ENCODE measurements at places on chromosomes 1 and 21.
A peak's percentile ranks its signal among the peaks of the same experiment; 100 is the strongest.

- DNase-seq = no peak
Observed at GRCh38 chr1:98839840-98840239, 164.8 kb downstream of the PLPPR5 start.

- DNase-seq = no peak
Observed at GRCh38 chr21:39951183-39952101, 84.2 kb downstream of the PCP4 start.

- DNase-seq = no peak
Observed at GRCh38 chr1:219587801-219588561, 24.9 kb downstream of the ZC3H11B start.

DNA sequence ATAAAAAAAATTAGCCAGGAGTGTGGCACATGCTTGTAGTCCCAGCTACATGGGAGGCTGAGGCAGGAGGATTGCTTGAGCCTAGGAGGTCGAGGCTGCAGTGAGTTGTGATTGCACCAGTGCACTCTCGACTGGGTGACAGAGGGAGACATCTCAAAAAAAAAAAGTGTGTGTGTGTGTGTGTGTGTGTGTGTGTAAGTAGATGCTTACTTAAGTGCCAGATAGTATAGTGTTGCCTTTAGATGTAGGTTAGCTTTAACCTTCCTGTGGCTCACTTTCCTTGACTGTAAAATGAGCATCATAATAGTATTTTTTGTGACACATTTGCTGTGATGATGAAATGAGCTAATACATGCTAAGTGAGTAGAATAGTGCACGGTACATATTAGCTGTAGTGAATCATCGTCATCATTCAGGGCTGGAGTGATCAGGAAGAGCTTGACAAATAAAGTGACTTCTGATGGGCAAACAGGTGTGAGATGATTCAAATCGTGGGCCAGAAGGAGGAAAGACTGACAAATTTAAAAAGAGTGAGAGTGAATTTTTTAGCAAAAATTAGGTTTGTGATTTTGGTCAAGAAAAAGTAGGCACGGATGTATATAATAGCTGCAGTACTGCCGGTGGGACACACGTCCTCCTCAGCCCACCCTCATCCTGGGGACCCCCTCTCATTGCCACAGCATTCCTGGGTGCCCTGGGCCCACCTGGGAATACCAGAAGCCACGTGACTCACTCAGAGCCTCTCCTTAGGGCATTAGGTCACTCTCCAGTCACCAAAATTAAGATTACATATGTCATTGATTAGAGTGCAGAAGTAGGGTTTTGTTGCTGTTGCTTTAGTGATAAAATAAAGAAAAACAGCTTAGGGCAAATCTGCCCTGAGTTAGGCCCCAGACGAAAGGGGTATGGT lies 33.9 kb downstream of the EIF2D start:
- DNase-seq = no peak

- DNase-seq = no peak
Observed at GRCh38 chr1:171805395-171806115, 24.1 kb downstream of the METTL13 start.

GRCh38 chr1:37325509-37326437 lies 148.6 kb upstream of the ZC3H12A start:
- no peak for DNase-seq

- DNase-seq = no peak
Observed at GRCh38 chr1:107804134-107804533, 160.8 kb downstream of the VAV3 start.

- DNase-seq = no peak
Observed at GRCh38 chr1:191687721-191688120, 470.5 kb upstream of the RGS18 start.

GRCh38 chr1:19582318-19582717 lies 61.8 kb upstream of the NBL1 start:
- DNase-seq = peak; percentile 81

DNA sequence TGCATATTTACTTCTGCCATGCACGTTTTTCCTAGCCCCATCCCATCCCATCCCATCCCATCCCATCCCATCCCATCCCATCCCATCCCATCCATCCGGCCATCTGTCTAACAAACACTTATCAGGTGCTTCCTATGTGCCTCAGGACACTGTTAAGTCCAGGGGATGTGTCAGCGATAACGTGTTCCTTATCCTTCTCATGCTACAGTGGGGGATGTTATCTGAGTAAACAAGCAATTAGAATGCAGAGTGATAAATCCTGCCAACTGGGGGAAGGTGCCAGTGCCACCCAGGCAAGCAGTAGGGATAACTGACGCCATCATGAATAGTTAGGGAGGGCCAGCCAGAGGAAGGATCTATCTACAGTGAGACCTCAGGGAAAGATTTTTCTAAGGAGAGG lies 304.2 kb downstream of the CAMTA1 start:
- DNase-seq = no peak

DNA sequence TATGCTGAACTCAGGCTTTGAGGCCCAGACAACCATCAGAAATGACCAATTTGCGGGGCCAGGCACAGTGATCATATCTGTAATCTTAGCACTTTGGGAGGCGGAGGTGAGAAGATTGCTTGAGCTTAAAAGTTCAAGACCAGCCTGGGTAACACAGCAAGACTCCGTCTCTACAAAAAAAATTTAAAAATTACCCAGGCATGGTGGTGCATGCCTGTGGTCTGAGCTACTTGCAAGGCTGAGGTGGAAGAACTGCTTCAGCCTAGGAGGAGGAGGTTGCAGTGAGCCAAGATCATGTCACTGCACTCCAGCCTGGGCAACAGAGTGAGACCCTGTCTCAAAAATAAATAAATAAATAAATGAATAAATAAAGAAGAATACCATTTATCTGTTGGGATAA lies 156.5 kb downstream of the EIF4G3 start:
- DNase-seq = no peak

GRCh38 chr1:85330711-85331290 lies 54.4 kb upstream of the BCL10 start:
- no peak for DNase-seq

DNA sequence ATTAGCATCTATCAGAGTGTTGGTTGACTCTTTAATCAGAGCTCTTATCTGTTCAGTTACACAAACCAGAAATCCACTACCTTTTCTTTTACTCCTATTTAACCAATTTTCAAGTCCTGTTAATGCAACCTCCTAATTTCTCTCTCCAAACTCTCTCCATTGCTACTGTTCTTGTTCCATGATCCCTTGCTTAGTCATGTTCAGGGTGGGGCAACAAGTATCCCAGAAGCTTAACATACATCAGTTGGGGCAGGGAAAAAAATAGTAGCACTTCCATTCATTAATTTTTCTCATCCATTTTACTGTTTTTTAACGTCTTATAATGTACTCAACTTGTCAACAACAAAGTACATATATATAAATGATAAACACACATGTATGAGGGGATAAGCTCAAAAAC lies 111.2 kb upstream of the LBR start:
- no peak for DNase-seq

DNA sequence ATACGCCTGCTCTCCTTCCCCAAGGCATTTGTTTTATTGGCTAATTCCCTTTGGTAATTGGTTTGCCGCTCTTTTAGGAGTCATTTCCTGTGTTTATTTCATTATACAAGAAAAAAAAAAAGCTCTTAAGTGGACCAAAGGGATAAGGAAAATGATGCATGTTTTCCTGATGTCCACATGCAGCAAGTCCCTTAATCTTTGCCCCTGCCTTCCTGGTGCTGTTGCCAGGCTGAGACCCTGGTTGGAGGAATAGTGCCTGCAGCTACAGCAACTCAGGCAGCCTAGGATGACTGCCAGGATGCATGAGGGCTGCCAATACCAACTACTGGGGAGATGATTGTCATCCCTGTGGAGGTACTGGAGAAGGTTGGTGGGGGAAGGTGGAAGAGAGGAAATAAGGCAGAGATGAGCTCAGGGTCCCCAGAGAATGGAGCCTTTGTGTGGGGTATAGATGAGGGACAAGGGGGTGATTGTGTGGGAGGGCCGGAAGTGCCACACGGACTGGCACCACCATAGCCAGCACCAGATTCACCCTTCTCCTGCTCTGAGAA lies 6.1 kb upstream of the GATAD2B start:
- no peak for DNase-seq

GRCh38 chr1:63877021-63877767 lies 103.4 kb downstream of the ROR1 start:
- DNase-seq = no peak

- no peak for DNase-seq
Observed at GRCh38 chr1:181817091-181817490, 244.4 kb downstream of the ZNF648 start.

DNA sequence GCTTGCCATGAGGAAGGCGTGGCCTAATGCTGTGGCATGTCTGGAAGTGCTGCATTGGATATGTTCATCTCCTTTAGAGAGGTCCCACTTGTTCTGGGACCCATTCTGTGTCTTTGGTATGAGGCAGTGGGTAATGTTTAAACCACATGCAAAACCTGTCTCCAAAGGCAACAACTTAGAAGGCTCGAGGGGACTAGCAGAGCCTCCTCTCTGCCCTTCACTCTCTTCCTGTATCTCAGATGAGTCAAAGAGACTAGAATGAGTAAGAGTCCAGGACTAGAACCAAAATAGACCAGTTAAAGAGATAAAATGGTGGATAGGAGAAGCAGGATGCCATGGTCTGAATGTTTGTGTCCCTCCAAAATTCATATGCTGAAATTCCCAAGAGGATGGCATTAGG lies 220.8 kb upstream of the KIAA0040 start:
- no peak for DNase-seq

GRCh38 chr1:232291681-232292080 lies 338.3 kb downstream of the SIPA1L2 start:
- no peak for DNase-seq

DNA sequence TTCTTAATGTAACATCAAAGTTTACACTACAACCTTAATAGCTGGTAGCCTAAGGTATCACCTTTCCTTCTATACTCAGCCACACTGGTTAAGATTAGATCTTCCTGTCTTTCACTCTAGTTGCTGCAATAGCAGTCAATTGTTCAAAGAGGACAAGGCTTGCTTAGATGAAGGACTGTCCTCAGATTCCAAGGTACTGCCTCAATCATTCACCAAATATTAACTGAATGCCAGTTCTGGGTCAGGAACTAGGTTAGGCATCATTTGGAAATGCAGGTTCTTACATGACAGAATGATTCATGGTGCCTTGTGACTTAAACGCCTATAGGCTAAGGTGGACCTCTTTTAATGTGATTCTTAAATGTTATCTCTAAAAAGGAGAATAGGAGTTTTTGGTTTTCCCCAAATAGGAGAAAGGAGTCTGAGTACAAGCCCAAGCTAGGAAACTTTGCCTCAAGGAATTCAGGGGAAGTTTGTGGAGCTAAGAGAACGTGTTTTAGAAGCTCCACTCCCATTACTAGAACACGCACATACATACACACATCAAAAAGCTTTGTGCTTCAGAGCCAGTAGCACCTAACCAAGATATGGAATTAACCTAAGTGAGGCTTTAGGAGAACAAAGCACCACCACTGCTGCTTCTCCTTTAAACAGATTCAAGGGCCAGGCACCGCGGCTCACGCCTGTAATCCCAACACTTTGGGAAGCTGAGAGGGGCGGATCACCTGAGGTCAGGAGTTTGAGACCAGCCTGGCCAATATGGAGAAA lies 8.5 kb upstream of the WDR47 start:
- DNase-seq = no peak

GRCh38 chr1:221164951-221165838 lies 286.0 kb downstream of the HLX start:
- no peak for DNase-seq

GRCh38 chr1:19860418-19860817 lies 21.8 kb upstream of the OTUD3 start:
- no peak for DNase-seq

DNA sequence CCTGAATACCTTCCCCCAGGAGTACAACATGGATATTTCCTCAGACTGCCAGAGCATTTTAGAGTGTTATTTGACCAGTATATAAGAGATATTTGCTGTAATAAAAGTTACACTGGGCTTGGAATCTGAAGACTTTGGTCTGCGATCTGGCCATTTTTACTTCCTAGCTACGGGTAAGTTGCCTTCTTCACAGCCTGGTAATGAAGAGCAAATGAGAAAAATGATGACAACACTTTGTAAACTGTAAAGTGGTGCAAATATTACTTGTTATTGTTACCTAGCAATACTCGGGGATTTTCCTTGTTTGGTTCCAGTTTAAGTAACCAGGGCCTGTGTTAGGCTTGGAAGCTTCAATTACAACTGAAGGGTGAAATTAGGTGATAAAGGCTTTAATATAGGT lies 180.8 kb upstream of the LMO4 start:
- DNase-seq = no peak

GRCh38 chr1:25128121-25128621 lies 104.1 kb downstream of the SYF2 start:
- no peak for DNase-seq

DNA sequence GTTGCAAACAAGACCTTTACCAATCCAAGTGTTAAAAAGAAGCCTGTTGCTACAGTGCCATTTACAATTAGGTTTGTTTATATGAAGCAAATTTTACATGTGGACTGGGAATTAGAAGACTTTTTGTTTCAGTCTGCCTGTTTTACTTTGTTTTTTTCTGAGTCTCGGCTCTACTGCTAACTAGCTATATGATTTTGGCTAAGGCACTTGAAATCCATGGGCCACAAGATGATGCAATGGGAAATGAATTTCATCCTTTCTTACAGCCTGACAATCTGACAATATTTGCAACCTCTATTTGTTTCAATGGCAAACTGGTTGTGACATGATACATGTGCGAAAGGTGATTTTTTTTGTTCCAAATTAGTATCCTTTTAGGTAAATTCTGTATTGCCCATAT lies 3.7 kb upstream of the PEX11B start:
- DNase-seq = no peak

- DNase-seq = no peak
Observed at GRCh38 chr1:222861062-222861461, 46.2 kb downstream of the DISP1 start.

DNA sequence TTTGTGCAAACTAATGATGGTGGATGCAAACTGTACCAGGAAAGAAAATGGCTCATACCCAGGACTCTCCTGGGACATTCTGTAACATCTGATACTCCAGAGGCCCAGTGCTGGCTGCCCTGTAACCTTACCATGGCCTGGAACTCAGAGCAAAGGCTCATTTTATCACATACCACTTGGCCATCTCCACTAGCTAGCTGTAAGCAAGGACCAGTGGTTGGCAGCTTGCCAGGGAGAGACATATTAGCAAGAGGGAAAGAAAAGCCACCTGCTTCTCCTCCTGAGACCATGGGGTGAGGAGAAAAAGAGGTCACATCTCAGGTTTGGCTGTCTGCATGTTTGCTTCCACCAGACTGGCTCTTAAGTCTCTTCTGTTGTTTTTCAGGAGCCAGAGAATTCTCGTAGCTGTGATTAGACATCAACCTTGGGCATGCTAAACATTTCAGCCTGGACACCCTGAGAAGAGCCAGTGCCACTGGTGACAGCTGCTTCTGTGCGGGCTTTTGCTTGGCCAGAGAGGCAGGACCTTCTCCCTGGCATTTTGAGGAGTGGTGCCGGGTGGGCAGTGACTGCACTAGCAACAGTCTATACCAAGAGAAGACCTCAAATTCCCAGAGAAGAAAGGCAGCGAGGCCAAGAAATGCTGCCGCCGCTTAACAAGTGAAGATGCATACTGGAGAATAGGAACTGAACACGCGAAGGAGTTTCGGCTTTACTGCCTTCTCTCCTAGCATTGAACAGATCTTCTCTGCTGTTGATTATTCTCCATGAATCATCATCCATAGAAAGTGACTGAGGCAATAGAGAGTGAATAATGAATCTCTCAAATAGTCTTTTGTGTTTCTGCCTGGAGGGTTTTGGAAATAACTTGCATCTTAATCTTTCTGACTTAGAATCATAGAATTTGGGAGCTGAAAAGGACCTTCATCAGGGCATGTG lies 6.7 kb upstream of the INKA2 start:
- no peak for DNase-seq

- no peak for DNase-seq
Observed at GRCh38 chr21:44531606-44532564, 8.1 kb downstream of the KRTAP10-1 start.

GRCh38 chr1:89719502-89720306 lies 86.8 kb downstream of the LRRC8C start:
- no peak for DNase-seq

Measured in activated CD4-positive, alpha-beta T cell treated with anti-CD3 and anti-CD28 coated beads, Interleukin-2, amount 50 U/mL, for 4 hours (primary cell).